ENCODE measurements at places on chromosomes 6 and 20.

GRCh38 chr6:40879169-40879568 lies 159.9 kb downstream of the UNC5CL start:
- DNase-seq = no peak

GRCh38 chr6:12420626-12421025 lies 130.5 kb downstream of the EDN1 start:
- DNase-seq = no peak

- no peak for DNase-seq
These were observed 27.3 kb upstream of the TSPYL1 start for GRCh38 chr6:116307001-116307400.

DNA sequence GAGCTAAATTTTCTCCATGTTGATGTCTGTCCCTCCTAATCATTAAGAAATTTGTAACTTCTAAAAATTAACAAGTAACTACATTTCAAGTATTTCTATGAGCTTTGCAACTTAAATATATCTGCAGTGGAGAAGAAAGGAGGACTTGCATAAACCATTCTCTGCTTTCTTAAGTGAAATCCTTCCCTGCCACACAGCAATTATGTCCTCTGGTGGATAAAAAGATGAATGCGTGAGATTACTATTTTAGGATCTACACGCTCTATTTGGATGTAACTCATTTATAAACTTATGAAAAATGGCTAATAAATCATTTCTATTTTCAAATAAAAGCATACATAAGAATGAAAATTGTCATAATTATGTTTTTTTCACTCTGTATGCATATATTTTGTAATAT lies 338.0 kb upstream of the PTCHD4 start:
- no peak for DNase-seq

DNA sequence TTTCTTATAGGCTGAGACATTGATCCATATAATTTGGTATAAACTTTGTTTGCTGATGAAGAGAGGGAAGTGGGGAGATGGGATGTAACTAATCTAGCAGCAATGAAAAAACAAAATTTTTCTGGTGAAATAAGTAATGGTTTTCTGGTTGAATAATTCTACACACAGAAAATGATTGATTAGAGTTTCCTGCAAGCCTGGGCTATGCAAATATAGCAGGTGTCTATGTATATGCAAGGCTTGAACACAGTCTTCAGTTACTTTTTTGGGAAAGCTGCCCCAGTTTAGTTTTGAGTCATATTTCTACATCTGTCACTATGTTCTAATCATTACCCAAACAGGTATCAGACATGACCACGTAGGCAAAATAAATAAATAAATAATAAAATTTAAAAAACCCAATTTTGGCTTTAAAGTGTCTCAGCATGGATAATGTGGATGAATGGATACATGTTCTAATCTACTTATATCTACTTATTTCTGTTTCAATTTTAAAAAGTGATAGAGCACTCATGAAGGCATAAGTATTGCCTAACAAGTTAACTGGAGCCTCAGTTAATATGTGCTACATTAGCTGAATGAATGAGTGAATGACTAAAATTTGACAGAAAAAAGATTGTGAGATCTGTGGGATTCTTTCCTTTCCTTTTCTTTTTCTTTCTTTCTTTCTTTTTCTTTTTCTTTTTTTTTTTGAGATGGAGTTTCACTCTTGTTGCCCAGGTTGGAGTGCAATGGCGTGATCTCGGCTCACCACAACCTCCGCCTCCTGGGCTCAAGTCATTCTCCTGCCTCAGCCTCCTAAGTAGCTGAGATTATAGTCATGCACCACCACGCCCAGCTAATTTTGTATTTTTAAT lies 37.2 kb upstream of the TFB1M start:
- no peak for DNase-seq

All from dermis microvascular lymphatic vessel endothelial cell (primary cell).